Ecto neural progenitor cell (in vitro differentiated cells): ENCODE measurements at places on chromosomes 4 and X.

DNA sequence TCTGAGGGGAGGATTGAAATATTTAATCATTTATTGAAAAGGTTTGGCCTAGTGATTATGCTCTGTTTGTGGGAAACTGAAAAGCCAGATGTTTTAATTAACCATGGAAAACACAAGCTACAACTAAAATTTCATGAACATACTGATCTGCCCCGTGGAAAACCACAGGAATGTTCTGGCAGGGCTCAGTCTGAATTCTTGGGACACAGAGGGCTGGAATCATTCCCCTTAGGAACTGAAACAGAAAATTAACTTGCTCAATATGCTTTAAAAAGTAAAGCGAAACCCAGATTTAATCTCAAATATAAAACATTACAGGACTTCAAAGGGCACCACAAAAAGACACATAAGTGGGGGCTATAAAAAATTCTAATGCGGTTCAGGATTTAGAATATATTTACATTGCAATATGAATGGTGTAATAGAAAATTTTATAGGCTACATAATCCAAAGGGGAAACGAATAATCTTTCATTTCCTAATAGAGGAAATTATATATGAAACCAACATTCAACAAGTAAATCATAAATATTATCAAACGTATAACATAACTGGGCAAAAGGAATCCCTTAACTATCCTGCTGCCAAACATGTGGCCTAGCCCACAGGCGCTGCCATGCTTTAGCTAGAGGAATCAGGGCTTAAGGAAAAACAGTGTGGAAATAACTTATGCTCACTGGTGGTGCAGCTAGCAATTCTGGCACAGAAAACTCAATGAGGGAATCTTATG, 70.9 kb downstream of the APBB2 start:
- DNase-seq: no peak

- DNase-seq: no peak
These were observed 346.7 kb upstream of the SLIT2 start for GRCh38 chr4:19905024-19905423.

DNA sequence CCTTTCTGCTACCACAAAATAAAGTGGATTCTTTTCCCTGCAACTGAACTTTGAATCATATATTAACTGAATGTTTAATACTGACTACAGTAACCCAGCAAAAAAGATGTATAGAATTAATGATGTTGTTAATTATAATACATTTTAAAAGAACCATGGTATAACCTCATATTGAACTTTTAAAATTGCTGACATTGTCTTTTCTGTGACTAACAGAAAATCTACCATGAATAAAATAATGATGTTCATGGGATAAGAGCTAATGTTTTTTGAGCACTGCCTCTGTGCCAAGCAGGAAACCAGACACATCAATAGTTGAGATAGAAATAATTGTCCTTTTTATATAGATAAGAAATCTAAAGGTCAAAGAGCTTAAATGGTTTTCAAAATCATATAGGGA, 691.9 kb downstream of the PDHA2 start:
- DNase-seq: no peak

- DNase-seq: no peak
These were observed 50.8 kb upstream of the FBXW7 start for GRCh38 chr4:152586668-152587067.

DNA sequence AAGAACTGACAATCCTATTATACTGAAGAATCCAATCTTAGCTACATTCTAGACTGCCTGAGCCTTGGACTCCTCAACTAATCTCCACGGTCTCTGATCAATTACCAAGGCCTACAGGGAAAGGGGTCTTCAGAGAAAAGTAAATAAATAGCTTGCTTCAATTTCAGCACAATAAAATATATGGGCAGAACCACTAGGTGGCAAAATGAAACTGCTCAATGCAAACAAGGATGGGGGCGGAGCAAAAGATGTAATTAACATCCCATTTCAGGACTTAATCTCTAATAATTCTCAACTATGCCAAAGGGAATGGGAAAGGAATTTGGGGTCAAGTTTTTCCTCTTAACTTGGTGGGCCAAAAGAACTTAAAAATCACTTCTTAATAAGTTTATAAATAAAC, 78.4 kb upstream of the MAP3K15 start:
- no peak for DNase-seq

GRCh38 chrX:107721318-107721717, 54.3 kb downstream of the TSC22D3 start:
- DNase-seq: no peak

- DNase-seq: no peak
These were observed 3.5 kb downstream of the BEND4 start for GRCh38 chr4:42149004-42149403.

DNA sequence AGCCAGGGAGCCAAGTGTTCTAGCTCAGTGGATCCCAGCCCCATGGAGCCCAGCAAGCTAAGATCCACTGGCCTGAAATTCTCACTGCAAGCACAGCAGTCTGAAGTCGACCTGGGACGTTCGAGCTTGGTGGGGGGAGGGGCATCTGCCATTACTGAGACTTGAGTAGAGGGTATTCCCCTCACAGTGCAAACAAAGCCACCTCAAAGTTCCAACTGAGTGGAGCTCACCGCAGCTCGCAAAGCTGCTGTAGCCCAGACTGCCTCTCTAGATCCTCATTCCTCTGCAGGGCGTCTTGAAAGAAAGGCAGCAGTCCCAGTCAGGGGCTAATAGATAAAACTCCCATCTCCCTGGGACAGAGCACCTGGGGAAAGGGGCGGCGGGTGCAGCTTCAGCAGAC, 226.3 kb downstream of the ZIC3 start:
- no peak for DNase-seq

DNA sequence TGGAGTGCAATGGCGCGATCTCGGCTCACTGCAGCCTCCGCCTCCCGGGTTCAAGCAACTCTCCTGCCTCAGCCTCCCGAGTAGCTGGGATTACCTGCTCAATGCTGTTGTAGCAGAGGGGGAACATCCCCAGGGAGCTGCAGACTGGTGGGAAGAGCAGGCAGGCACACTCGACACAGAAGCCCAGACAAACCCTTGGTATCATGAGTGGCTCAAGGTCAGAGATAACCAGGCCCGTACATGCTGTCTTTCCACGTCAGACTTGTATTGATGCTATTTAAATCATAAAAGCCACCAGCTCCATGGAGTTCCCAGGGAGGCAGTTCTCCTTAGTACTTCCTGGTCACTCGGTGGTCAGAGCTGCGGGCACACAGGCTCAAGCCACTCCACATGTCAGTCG, 33.2 kb downstream of the TRIML2 start:
- no peak for DNase-seq

DNA sequence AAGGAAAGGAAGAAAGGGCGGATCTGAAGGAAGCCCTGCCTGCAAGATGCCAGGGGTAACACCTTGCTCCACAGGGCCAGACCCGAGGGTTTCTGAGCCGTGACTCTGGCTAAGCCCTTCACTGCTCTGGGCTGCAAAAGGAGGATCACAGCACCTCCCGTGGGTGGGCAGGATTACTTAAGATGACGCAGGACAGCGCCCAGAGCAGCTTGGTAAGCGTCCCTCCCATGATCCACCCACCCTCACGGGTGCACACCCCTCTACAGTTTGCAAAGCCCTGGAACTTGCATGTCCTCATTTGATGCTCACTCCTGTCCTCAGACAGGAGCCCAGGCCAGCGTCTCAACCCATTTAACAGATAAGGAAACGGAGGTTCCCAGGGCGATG, 64.9 kb downstream of the CRMP1 start:
- DNase-seq: no peak

- no peak for DNase-seq
These were observed 204.5 kb upstream of the PSAPL1 start for GRCh38 chr4:7638984-7639789.

GRCh38 chr4:145909281-145909715, 29.3 kb downstream of the ZNF827 start:
- DNase-seq: peak; percentile 66

- no peak for DNase-seq
These were observed 55.4 kb downstream of the ZNF827 start for GRCh38 chr4:145883101-145883694.

- DNase-seq: peak; percentile 62
These were observed 1.8 kb downstream of the NLGN4X start for GRCh38 chrX:6226596-6227452.

DNA sequence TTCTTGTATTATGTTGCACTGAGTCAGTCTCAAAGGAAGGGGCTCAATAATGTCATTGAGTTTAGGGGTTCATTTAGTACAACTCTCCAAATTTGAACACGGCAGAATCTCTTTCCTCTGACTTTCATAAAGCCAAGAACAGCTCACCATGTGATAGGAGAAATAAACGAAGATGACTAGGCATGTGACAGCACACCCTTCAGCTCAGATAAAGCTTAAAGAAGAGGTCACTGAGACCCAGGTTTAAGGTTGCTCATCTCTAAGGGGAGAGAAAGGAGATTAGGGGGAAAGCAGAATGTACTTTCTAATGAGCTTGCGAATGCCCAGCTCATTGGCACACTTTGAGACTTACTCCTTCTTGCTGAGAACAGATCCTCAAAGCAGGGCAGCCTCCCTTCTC, 89.0 kb downstream of the PLAC1 start:
- DNase-seq: no peak

GRCh38 chrX:13897566-13897965, 80.7 kb upstream of the GPM6B start:
- no peak for DNase-seq

- DNase-seq: no peak
These were observed 32.9 kb upstream of the PDGFC start for GRCh38 chr4:157004279-157005161.

DNA sequence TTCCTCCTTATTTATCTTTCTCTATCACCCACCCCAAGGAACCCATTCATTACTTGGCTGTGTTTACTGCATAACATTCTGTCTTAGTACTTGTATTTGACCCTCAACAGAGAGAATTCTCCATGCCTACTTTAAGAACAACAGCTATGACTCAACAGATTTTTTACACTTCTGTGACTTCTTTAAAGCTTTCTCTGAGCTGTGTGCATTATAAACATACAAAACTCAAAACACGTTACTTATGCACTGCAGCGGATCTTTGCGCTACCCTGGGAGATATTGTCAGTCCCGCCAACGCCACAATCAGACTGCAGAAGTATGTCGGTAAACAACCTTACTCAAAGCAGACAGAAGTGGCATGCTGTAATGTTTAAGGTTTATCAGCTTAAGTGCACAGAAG, 35.1 kb downstream of the PRKX start:
- DNase-seq: no peak

GRCh38 chrX:67408423-67409079, 135.3 kb upstream of the AR start:
- no peak for DNase-seq

DNA sequence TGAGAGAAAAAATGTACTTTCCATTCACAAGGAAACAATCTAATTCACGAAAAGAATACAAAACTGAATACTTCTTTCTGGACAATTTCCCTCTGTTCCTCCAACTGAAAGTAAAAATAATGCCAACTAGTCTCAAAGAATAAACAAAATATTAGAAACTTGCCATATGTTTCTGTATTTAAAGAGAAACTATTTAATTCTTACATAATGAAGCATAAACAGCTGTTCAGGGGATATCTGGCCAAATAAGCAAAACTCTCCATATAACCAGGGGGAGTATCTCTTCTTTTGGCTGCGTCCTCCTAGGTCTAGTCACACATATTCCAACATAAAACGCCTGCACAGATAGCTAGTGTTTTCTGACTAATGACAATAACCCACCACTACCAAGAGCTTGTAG, 805 bp downstream of the GATB start:
- no peak for DNase-seq

DNA sequence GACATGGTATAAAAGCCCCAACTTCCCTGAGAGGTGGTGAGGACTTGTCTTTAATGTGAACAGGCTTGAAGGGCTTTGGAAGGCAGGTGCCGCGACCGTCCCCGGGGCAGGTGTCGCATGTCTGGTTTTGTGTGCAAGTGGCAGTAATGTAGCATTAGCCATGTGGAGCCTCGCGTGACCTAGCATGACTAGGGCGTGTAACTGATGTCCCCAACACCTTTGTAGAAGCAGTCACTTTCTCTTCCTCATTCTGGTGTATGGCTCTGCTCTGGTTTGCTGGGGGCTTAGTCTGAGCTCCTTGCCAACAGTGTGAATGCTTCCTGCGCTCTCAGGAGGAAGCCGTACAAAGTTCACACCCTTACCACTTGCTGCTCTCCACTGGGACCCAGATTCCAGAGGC, 145.7 kb downstream of the AMMECR1 start:
- DNase-seq: no peak

DNA sequence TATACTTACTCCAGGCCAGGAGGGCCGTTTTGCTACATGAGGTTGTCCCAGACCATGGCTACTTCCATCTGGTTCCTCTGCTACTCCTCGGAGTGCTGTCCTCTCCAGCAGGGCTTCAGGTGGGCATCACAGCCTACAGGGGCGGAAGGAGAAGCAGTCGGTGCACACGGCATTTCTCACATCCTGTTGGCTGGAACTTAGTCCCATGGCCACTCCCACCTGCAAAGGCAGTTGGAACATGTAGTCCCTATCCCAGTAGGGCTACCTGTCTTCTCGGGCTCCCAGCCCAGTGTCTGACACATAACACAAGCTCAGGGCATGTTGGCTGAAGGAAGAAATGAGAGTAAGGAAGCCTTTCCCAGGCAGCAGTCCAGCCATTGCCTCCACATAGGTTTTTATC, 7.7 kb upstream of the STK32B start:
- DNase-seq: no peak

GRCh38 chr4:127379499-127379898, 253.3 kb upstream of the INTU start:
- DNase-seq: no peak

DNA sequence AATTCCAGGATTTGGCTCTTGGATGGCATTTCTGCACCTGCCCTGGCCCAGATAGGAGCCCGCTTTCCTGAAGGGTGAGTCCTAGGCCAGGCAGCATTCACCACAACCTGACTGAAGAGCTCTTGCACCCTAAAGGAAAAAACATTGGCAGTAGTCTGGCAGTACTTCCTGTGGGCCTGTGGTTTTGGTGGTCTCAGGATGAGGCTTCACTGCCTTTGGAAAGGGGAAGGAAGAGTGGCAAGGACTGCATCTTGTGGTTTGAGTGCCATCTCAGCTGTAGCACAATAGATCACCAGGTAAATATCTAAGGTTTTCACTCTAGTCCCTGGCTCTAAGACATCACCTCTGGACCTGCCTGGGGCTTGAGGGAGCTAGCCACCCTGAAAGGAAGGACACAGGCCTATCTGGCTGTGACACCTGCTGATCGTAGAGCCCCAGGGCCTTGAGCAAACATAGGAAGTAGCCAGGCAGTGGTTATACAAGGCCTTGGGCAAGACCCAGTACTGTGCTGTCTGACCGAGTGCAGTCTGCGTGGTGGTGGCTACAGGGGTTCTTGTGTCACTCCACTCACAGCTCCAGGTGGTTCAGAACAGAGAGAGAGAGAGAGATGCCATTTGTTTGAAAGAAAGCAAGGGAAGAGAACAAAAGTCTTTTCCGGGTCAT, 28.5 kb upstream of the PRRG1 start:
- DNase-seq: no peak

DNA sequence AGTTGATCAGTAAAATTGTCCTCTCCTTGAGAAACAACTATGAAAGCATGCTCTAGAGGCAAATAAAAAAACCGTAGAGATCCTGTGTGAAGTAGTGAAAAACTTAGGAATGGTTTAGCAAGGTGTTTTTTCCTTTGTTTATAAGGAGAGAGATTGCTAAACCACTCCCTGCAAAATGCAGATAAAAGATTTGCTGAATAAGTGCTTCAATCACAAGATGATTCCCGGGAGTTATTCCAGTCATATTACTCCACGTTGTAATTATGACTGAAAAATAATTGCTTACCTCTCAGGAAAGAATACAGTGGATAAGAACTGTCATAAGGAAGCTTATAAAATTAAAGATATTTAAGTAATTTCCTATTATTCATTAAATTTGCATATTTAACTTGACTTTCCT, 2.8 kb downstream of the GK start:
- no peak for DNase-seq

GRCh38 chrX:39692796-39693195, 405.0 kb downstream of the BCOR start:
- no peak for DNase-seq
